DMS 273 treated with DMSO at 0.1 percent for 48 hours (cell line): ENCODE measurements at places on chromosomes 11 and 22.

GRCh38 chr11:30128269-30128932 is 102.4 kb upstream of the FSHB start:
- no peak for DNase-seq

GRCh38 chr11:47004595-47005033 is 68.1 kb downstream of the CSTPP1 start:
- no peak for DNase-seq

DNA sequence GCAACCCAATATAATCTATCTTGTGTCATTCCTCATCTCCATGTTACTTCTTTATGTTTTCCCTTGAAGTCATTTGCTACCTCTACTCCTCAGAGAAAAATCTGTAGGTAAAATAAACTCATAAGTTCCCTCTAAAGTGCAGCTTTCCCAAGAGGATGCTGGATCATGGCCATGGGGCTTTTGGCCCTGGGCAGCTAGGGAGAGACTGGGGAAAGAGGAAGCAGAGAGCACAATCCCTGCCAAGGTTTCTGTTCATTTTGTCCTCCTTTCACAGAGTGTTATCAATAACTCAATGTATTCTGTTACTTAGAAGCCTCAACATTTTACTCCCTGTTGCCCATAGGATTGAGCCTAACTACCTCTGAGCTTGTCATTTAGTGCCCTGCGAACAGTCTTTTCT is 9.0 kb downstream of the RNF121 start:
- DNase-seq = no peak

DNA sequence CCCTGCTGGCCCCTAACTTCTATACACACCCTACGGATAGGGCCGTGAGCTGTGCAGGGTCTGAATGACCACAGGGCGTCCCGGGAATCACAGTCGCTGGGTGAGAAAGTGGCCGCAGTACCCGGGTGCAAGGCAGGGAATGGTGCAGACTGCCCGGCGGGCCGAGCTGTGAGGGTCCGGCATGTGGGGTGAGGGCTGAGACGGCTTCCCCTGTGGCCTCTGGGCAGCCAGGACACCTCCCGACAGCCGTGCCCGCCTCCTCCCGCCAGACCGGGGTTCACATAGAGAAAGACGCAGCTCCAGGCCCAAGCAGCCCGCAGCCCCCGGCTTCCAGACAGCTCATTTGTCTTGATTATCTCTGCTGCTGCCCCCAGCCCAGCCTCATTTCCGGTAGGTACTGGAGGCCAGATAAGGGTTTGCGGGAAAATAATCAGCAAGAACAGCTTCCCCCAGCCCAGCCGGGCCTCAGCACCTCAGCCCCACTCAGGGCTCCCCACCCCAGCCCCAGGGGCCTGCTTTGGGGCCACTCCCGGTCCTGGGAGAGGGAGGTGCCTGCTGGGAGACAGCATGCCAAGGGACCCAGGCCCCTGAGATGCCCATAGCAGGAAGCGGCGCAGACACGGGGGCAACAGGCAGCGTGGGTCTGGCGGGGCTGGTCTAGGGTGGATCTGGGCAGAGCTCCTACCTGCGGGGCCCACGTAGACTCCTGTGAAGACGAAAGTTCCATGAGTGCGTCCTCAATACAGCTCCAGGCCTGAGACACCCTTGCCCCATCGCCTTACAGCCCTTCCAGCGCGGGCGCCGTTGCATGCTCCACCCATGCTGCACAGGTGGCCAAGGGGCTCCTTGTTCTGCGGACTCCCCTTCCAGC is 123.1 kb downstream of the BRD1 start:
- DNase-seq = no peak

DNA sequence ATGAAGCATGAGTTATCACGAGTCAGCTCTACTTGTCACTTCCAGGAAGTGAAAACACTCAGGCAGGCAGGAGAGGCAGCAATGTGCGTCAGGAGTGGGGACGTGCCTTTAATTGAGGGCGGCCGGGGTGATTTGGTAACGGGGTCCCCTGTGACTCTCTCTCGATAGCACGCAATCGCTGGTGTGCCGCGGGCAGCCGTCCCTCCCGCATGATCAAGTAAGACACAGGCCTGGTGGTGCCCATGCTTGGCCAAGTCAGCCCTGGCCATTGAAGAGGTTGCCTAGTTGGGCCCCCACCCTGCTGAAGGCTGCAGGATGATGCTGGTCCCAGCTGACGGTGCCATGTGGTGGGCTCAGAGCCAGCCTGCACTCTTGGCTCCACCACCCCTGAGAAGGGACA is 29.7 kb downstream of the CACNG2 start:
- no peak for DNase-seq

DNA sequence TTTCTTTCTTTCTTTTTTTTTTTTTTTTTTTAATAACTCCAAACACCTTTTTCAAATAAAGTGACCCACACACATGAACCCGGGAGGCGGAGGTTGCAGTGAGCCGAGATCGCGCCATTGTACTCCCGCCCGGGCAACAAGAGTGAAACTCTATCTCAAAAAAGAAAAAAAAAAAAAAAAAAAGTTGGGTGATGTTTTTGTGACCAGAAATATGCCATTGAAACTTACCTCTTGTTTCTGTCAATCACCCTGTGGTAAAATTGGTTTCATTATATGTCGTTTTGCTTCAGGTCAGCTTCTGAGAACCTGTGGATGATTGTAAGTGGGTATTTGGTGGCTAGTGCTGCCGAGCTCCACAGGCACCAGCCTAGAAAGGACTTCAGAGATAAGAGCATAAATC is 238.8 kb downstream of the TBC1D22A start:
- no peak for DNase-seq

DNA sequence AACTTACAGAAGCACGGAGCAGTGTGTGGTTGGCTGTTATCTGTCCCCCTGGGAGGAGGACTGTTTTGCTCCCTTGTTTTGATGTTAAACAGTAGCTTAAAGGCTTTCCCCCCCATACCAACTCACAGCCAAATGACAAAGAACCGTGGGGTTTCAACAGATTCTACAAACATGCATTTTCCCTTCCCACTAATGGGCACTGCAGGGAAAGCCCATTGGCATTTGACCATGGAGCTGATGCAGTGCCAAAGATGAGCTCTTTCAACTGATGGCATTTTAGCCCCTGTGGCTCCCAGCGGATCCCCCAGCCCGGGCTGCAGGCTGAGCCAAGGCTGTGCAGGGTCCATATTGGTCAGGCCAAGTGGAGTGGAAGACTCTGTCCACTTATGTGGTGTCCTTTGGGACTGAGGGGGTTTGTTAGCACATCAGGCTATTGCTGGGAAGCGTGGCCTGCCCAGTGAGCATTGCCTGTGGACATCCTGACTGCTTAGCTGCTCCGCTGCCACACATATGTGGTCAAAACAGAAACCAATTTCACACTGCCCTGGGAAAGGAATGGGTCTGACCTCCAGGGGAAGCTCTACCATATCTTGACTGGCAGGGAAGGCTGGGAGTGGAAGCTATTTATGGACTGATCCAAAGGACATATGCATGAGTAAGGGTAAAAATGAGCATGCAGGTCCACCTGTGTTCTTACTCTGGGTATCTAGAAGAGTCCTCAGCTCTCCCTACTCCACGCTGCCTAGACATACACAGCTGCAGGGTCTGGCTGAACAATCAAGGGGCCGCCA is 116.4 kb upstream of the PARVA start:
- DNase-seq = no peak

- DNase-seq = no peak
These were observed 28.9 kb downstream of the CREB3L1 start for GRCh38 chr11:46306296-46306853.

- no peak for DNase-seq
These were observed 54.3 kb downstream of the TSPAN18 start for GRCh38 chr11:44780940-44781631.

DNA sequence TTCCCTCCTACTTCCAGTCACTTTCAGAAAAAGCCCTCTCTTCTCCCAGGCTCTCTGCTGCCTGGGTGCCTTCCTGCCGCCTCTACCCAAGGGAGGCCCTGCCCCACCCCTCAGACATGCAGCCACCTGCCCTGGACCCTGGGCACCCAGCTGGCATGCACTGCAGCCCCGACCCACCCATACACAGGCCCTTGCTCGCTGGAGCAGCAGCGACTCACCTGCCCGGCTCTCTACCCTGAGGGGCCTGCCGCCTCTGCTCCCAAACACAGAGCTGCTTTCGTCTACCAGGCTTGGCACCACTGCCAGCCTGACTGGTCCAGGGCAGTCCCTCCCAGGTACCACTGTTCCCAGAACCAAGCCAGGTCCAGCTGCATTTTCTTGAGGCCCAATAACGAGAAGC is 1.2 kb upstream of the TSSK2 start:
- DNase-seq = no peak

- no peak for DNase-seq
These were observed 40.5 kb downstream of the MTMR2 start for GRCh38 chr11:95883381-95883780.

- DNase-seq = no peak
These were observed 3.1 kb downstream of the PIM3 start for GRCh38 chr22:49963647-49964026.

GRCh38 chr11:100512475-100512874 is 174.6 kb upstream of the ARHGAP42 start:
- DNase-seq = no peak

GRCh38 chr11:80466570-80466969 is 1025.7 kb upstream of the TENM4 start:
- no peak for DNase-seq

GRCh38 chr11:43547430-43547831 is 133.1 kb upstream of the HSD17B12 start:
- DNase-seq = no peak

DNA sequence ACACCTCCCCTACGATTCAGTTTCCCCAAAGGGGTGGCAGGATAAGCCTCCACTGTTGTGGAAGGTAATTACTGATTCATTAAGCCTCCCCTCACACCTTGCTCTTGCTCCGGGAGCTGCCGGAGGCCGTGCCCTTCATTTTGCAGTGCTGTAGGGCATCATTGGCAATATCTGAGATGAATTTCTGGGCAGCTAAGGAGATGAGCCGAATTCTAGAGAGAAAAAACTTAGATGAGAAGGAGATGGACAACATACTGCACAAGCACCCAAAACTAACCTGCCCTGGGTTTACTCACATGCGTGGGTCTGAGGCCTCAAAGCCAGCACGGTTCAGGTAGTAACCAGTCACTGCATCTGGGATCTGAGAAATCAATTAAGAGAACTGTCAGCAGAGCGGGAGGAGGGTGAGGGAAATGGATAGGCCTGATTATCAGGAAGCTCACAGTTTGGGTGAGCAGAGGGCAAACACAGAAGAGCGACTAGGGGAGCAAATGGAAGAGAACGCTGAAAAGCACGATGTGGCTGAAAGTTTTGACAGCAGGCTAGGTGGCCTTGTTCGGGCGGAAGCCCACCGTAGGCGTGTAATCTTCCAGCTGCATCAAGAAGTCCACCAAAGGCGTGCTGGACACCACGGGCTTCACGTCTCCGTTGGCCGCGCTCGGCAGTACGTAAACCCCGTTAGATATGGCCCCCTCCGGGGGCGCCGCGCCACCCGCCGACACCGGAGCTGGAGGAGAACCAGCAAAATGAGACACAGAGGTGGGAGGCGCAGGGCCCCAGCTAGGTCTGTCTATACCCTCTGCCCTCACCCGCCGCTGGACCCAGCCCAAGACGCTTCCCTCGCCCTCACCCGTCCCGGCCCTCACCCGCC is 689 bp downstream of the TAF10 start:
- no peak for DNase-seq

DNA sequence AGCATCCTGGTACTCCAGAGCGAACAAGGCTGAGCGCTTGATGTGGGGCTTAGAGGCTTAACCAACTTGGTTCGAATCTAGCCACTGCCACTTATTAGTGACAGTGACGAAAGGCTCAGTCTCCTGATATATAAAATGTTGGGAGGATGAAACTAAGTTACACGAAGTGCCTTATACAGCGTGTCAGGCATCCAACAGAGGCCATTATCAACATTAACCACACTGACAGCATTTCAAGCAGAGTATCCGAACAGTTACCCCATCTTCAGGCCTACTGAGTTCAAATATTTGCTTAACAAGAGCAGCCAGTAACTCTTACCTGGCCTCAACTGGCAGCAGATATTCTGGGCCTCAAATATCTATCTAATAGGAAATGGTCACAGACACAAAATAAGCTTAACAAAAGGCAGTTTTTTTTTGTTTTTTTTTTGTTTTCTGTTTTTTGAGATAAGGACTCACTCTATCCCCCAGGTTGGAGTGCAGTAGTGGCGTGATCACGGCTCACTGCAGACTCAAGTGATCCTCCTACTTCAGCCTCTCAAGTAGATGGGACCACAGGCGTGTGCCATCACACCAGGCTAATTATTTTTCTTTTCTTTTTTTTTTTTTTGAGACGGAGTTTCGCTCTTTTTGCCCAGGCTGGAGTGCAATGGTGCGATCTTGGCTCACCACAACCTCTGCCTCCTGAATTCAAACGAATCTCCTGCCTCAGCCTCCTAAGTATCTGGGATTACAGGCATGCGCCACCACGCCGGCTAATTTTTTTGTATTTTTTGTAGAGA is 2.9 kb downstream of the SERPIND1 start:
- DNase-seq = no peak

DNA sequence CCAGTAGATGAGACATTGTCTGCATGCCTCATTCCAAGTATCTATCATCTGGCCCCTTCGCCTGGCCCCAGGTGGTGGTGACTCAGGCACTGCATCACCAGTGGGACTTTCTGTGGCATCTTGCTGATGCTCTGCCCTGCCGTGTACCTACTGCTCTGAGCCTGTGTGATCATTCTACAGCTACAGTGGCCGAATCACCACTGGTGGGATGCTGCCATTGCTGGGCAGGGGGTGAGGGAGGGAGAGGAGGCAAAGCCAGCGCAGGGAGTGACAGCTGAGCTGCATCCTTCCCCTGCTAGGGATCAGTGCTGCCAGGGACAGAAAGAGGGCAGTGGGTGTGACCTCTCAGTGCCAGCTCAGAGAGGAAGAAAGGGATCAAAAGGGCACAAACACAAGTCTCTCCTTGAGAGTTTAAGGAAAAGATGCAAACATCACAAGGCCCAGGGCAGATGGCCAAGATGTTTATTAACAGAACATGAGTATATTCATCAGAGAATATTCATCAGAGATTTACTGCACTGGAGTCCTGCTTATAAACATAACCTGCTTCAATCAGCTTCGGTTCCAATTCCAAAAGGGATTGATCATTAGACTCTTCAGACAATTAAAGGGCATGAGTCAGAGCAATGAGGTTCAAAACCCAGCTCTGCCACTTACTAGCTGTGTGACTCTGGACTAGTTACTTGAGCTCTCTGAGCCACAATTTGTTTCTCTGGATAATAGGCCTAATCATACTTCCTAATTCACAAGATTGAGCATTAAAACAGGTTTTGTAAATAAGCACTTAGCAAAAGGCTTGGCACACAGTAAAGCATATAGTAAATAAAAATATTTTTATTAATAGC is 109.8 kb downstream of the NAT10 start:
- DNase-seq = no peak

- no peak for DNase-seq
These were observed 25.0 kb upstream of the CACNG2 start for GRCh38 chr22:36728505-36728904.
